Tongue (tissue), 3 donors: ENCODE measurements at places on chromosomes 16 and 17.

GRCh38 chr17:5816491-5817070, 232.3 kb upstream of the NLRP1 start:
- DNase-seq: peak; percentile 41

DNA sequence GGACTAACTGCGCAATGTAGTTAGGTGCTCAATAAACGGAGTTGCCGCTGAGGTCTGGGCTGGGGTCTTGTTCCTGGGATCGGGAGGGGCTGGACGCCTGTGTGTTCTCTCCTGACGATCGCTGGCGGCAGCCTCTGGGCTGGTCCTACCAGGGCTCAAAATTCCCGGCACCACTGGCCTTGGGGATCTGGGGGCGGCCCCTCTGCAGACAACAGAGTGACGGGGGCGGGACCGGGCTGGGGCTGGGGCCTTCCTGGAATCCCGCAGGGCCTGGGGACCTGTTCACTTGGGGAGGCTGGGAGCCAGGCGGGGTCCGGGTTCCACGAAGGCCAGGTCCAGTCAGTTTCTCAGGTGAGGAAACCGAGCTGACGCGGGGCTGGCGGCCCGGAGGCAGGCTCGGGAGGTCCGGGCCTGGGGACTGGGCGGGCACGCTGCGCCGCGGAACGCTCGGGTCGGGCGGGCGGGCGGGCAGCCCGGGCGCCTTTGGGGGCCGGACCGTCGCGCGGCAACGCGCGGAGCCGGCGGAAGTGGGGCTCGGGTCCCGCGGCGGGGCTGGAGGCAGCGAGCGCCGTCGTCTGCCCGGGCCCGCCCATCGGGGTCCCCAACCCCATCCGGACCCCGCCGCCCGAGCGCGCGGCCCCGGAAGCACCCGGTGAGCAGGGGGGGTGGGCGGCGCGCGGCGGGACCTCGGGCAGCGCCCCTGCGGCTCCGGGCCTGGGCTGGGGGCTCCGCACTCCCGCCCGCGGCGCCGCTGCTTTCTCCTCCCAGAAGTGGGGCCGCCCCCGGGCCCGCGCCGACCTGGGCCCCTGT, at the start of gene PIGQ:
Gene PIGQ, plus strand, starts transcription at position 524 of the 810 bp plus-strand sequence. CDS start 4,107 bp downstream, outside the sequence.
- DNase-seq: peak; percentile 75

GRCh38 chr17:13333661-13334060, 268.1 kb downstream of the HS3ST3A1 start:
- no peak for DNase-seq

- DNase-seq: no peak
Observed at GRCh38 chr17:10306585-10306984, 66.2 kb downstream of the MYH13 start.
